ENCODE measurements at places on chromosomes 16 and 17.

GRCh38 chr17:163514-164098 is 17.8 kb downstream of the DOC2B start:
- peak; percentile 53 for DNase-seq

- DNase-seq, result no peak
Measured at GRCh38 chr17:66850692-66851091, 15.8 kb downstream of the CACNG5 start.

GRCh38 chr16:64351121-64351520 is 770.7 kb downstream of the CDH11 start:
- DNase-seq, result no peak

- no peak for DNase-seq
Measured at GRCh38 chr16:29663016-29663806, at the start of gene SPN. Gene SPN, plus strand, starts transcription at chr16:29663247. Its CDS starts 482 bp downstream, at chr16:29663729.

DNA sequence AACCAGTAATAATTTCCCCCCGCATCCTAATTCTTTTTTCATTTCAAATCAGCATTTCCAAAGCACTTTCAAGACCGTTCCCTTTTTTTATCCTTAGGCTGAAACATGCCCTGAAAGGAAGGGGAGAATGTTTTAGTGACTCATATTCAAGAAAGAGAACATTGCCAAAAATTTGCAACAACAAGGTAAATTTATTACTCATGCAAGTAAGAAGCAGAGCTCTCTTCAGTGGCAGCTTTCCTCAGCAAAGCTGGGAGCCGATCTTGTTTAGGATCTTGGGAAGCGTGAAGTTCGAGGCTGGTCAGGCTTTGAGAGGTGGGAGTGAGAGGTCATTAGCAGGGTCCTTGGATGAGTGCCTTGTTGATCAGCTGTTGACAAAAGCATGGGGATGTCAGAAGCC is 129.5 kb downstream of the PRKCA start:
- no peak for DNase-seq

DNA sequence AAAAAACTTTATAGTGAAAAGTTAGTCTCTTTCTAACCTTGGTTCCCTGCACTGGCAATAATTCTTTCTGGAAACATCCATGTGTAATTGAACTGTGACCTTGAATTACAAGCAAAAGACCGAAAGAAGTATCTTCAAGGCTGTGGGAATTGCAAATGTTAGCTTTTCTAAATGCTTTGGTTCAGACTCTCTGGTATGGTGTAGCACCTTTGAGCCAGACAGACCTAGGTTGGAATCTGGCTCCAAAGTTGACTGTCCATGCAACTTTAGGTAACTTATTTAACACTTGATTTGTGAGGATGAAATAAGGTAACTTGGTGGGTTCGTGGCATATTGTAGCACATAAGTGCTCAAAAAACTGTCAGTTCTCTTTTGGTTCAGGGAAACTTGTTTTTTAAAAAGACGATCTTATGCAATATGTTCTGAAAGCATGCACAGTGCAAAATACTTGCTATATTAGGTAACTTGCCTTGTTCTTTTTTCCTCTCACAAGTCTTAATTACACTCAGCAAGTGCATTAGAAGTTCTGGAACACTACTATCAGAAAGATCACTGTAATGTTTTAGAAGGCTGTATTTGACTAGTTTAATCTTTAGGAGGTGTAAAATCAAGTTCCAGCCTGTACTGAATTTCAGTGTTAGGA is 46.3 kb downstream of the TANGO6 start:
- DNase-seq, result no peak

GRCh38 chr16:88264641-88265285 is 118.0 kb upstream of the ZNF469 start:
- DNase-seq, result peak; percentile 48

DNA sequence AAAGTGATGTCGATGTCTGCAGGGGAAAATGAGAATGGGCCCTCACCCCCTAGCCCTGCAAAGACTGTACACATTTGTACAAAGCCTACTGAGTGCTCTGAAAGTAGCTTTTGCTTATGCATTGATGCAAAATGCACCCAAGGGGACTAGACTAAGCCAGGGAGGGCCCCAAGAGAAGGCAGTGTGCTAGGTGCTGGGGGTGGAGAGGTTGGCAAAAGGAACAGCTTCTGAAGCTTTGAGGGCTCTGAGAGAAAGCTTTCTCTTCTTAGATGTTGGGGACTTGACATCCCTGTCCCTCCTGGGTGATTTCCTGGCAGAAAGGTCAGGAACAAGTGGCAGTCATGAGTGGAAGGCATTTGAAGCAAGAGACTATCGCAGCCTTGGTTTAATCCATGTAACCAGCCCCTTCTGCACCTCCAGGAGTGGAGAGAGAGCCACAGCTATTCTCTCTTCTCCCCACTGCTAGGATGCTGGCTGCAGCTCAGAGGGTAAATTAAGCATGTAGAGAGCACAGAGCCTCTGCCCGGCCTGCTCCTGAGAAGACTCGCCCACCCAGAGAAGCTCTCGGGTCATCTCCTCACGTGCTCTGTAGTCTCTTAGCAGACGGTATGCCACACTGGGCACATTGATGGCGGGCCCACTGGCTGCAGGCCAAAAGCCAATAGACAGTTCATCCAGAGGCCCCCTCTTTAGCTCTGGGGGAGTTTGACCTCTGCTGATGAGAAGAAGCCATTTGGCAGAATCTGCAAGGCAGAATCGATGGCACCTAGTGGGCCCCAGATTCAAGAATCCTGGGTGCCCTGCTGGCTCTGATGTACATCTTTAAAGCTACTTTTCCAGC is 221.4 kb downstream of the MSI2 start:
- DNase-seq, result no peak

GRCh38 chr16:13245713-13246377 is 344.4 kb downstream of the SHISA9 start:
- DNase-seq, result no peak

DNA sequence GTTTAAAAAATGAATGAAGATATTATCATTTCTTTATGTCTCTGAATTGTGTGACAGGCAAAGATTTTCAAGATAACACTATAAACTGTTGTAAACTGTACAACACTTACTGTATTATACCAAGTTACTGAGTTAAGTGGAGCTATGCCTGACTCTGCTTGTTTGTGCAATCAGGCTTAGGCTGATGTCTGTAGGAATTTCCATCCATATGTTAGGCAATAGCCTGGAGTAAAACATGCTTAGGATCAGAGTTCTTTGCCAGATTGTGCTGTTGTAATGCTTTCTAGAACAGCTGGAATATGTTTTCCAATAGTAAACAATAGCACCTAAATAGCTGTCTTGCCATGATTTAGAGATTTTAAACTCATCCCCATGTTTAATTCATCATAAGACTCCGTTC is 1496.7 kb downstream of the CDH11 start:
- no peak for DNase-seq

- no peak for DNase-seq
Measured at GRCh38 chr16:56912746-56913708, 18.9 kb upstream of the HERPUD1 start.

- DNase-seq, result peak; percentile 83
Measured at GRCh38 chr17:50478391-50479381, at the start of gene RSAD1. Gene RSAD1, plus strand, starts transcription at chr17:50478860. Its CDS starts 25 bp downstream, at chr17:50478885.

DNA sequence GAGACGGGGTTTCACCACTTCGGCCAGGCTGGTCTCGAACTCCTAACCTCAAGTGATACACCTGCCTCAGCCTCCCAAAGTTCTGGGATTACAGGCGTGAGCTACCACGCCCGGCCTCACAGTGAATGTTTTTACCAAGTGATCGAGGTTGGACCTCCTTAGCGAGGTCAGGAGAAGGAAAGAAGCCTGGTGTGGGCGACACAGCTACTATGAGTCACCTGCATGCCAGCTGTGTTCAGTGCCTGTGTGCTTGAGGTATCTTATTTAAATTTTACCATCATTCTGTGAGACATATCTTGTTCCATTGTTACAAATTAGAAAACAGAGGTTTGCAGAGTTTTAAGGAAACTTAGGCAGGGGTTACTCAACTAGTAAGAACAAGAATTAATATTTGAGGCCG is 174.8 kb upstream of the DYNLRB2 start:
- DNase-seq, result no peak

All from WTC11 (cell line).